ENCODE measurements at places on chromosomes 13 and 19. TPM values are rescaled to one million over a fixed set of nuclear protein-coding genes. Genes with fewer than 3 reads are reported as not detected.

DNA sequence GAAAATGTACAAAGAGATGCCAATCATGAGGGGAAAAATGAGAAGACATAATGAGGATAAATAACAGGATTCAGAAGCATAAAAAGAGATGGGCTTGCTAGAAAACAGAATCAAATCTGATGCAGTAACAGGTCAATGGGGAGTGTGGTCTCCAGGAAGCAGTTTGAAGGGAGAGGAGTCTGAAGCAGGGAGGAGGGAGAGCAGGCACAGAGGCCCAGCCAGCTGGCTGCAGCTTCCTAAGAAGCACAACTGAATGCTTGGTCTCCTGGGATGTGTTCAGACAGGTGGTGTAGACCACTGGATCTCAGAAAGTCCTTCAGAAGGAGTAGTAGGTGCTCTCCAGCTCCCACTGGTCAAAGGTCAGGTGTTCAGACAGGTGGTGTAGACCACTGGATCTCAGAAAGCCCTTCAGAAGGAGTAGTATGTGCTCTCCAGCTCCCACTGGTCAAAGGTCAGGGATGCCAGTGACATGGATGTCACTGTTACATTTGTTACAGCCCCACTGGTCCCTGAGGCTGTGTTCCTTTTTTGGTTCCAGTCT, 68.3 kb upstream of the UBAC2 start:
- no peak for DNase-seq

Gene KLK14
- total RNA-seq, result not detected

- no peak for DNase-seq
Measured at GRCh38 chr13:21465710-21466160, 6.6 kb upstream of the ZDHHC20 start.

Gene SPTBN4
- 0.67 TPM for total RNA-seq
